ENCODE measurements at places on chromosomes 7 and 10.

DNA sequence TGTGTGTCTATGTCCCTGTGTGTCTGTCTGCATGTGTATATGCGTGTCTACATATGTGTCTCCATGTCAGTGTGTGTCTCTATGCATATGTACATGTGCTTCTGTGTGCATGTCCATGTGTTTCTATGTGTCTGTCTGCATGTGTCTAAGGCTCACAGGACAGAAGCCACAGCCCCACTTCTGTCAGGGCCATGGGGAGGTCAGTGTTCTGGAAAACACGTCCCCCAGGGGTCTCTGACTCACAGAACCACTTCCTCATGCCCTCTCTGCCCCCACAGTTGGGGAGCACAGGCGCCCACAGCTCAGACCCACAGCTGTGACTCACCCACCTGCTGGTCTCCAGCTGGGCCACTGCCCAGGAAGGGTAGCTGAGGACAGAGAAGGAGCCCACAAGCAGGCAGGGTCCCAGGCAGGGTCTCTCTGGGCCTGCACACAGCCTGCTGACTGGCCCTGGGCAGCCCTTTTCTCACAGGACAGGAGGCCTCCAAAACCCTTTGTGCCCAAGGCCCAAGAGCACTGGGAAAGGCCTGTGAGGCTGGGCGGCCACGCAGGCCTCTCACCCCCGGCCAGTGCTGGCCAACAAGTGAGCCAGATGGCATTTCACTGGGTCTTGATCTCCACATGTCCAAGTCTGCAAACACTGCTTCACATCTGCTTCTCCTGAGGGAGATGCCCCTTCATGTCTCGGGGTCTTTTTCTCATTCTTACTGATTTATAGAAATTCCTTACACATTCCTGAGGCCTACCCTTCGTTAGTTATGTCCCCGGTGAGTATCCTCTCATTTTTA, 102.9 kb upstream of the FAM20C start:
- DNase-seq, result no peak

DNA sequence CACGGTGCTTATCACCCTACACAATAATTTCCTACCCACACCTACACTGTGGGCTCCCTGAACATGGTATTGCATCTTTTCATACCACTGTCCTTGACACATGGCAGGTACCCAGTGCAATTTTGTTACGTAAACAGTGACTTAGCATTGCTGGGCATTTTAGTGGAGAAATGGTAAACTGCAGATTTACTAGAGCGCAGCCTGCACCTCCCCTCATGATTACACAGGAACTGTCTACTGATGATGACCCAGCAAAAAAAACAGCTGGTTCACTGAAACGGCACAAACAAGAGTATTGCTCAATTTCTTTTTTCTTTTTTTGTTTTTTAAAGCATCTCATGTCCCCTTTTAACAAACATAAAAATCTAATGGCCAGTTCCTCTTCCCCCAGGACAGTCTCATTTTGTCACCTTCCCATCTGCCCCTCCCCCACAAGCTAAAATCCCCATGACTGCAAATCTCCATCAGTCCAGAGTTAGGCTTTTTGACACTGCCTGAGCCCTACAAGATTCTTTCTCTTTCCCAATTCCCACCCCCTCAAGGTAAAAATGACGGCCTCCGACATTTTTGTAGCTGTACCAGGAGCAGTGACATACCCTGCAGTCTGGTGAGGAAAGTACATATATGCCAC, 2.8 kb downstream of the ZNF746 start:
- no peak for DNase-seq

DNA sequence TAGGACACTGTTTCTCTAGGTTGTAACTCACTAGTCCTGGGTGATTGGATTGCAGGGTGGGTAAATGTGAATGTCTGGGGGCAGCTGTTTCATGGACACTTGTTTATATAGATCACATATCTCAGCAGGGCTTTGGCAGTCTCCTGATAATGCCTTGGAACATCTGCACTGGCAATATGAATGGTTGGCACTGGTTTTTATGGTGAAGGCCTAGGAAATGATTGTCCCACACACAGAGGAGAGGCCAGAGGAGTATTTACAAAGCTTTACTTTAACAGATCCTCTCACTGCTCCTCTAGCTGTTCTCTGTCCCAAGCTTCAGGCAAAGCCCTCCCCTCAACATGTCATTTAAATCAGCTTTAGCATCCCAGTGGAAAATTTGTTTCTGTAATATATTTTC, 171.3 kb upstream of the STEAP4 start:
- DNase-seq, result no peak

DNA sequence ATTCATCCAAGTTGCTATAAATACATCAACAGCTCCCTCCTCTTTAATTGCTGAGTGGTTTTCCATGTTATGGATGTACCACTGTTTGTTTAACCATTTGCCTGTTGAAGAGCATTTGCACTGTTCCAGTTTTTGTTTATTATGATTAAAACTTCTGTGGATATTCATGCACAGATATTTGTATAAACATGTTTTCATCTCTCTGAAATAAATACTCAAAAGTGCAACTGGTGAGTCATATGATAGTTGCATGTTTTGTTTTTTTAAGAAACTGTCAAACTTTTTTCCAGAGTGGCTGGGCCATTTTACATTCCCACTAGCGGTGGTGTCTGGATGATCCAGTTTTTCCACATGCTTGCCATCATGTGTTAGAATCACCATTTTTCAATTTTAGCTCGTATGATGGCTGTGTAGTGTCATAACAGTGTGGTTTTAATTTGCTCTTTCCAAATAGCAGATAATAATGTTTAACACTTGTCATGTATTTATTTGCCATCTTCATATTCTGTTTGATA, 33.6 kb downstream of the MEOX2 start:
- DNase-seq, result no peak

GRCh38 chr7:44959433-44959951, 19.3 kb downstream of the MYO1G start:
- DNase-seq, result no peak

- no peak for DNase-seq
These were observed 152.8 kb downstream of the ZNF248 start for GRCh38 chr10:37704566-37704965.

DNA sequence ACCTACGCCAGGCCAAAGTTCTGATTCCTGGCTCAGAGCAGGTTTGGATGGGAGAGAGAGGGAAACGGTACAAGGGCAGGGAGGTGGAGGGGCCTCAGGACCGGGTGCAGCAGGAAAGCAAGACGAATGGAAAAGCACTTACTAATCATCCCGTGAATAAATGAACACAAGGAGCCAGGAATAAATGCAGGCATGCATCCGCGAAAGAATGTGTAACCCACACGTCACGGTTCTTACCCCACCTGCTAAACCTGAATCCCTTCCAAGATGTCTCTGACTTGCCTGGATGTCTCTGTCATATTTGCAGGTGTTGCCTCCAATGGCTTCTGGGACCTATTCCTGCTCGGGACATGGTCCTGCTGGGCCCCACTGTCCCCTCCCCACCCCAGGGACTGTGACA, 335.2 kb upstream of the RNF32 start:
- DNase-seq, result no peak

DNA sequence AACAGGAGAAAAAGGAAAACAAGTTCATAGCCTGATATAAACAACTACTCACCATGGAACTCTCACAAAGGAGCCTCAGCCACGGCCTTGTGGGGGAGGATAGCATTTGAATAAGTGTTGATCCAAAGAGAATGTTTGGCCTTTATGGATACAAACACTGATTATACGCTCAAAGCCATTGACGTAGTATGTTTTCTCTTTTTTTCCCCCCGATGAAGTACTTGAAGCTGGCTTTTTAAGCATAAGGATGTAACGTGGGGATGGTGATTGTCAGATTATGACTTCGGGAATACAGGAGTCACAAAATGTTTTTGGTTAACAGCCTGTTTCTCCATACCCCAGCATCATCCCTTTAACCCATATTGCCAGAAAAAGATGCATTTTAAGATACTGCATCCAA, 39.8 kb downstream of the CELF2 start:
- no peak for DNase-seq

GRCh38 chr7:56040730-56041129, 10.5 kb downstream of the PSPH start:
- no peak for DNase-seq

GRCh38 chr7:115679976-115680375, 350.6 kb downstream of the TFEC start:
- no peak for DNase-seq

DNA sequence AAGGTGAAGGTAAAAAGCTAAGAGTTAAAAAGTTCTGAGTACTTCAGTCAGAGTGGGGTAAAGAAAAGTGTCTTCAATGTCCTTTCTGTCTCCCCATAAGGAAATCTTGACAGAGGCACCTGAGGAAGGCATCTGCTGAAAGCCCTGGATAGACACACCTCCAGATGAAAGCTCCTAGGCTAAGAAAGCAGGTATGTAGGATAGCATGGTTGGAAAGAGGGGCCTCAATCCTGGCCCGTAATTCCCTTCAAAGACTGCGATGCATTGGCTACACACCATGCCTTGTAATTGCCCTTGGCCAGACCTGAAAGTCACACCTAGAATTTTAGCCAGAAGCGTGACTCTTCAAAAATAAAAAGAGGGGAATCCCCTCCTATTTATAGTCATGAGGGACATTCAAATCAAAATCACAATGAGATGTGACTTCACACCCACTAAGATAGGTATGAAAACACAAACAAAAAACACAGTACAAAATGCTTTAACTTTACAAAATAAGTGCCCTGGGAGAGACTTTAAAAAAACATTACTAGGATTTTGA, 809.7 kb downstream of the IPMK start:
- DNase-seq, result no peak

GRCh38 chr7:158482480-158482879, 105.1 kb downstream of the PTPRN2 start:
- no peak for DNase-seq
